Hematopoietic multipotent progenitor cell treated with erythropoietin and hydrocortisone succinate and interleukin-3 and kit ligand, for 17 days (in vitro differentiated cells): ENCODE measurements at places on chromosomes 2 and 18.
A peak's percentile ranks its signal among the peaks of the same experiment; 100 is the strongest.

DNA sequence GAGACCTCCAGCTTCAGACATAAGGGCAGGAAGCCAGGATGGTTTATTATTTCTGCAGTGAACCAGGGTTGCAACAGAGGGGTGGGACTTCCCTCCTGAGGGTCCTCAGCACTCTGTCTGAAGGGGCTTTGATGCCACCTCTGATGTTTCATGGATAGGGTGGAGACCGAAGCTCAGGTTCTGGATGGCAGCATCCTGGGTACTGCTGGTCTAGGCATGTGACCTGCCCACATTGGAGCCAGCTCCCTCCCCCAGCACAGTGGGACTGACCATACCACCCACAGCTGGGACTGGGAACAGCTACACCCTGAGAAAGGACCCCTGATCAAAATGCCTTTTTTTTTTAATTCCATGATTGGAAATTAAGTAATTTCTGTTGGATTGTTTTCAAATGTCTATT, 355.2 kb downstream of the ZNF516 start:
- DNase-seq = no peak

DNA sequence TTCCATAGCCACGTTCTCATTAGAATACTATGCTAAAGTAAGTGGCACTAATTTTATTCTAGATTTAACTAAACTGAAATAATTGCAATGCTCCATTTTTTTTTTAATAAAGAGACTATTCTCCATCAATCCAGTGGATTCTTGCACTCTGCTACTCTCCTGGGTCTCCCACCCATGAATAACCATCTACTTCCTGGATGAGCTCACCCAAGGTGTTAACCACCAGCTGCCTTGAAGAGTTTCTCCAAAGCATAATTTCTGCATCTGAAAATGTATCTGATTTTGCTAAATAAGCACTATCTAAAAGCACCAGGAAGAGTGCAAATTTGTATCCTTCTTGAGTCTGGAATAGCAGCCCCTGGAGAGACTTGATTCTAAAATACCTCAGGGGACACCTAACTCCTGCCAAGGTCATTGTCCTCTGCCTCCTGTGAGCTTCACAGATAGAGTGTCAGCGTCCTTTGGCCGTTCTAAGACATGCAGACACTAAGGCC, 41.6 kb upstream of the SH3BP4 start:
- DNase-seq = no peak

GRCh38 chr18:7071600-7071999, 46.0 kb downstream of the LAMA1 start:
- no peak for DNase-seq

DNA sequence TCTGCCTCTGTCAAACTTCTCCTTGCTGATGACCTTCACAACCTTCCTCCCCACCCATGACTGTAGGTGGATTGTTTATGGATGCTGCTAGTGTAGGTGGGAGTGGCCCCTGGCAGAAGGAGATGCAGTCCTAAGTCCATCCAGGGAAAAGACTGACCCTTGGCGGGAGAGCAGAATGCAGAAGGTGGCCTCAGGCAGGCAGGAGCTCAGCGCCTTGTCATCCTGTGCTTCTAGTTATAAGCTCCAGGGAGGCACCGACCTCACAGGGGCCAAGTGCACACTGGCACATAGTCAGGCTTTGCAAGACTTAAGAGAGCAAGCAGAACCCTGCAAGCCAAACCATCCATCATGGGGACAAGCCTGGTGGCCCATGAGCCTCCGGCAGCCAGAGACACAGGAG, 74.4 kb downstream of the CAPN13 start:
- no peak for DNase-seq

- DNase-seq = peak; percentile 72
Observed at GRCh38 chr18:711657-712400, 601 bp downstream of the ENOSF1 start.

DNA sequence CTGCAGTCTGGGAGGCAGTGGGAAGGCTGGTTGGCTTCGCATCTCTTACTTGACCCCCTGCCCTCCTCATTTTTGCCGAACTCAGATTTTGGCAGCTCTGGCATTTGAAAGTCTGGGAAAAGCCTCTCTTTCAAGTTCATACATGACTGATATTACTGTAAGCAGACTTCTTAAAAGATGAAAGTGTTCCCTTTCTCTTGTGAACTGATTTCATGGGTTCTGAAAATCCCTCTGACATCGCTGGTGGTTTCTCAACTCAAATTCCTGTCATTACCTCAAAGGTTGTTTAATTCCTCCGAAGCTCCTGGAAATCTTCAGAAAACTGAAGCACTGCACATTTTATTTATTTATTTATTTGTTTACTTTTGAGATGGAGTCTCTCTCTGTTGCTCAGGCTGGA, 16.9 kb upstream of the SLC38A11 start:
- DNase-seq = no peak

- DNase-seq = no peak
Observed at GRCh38 chr18:58268849-58269248, 224.8 kb downstream of the NEDD4L start.

DNA sequence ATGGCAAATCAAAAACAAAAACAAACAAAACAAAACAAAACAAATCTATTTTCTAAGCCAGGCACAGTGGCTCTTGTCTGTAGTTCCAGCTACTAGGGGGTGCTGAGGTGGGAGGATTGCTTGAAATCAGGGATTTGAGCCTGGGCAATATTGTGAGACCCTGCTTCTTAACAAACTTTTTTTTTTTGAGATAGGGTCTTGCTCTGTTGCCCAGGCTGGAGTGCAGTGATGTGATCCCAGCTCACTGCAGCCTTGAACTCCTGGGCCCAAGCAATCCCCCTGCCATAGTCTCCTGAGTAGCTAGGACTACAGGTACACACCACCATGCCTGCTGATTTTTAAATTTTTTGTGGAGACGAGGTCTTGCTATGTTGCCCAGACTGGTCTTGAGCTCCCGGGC, 6.2 kb downstream of the HPCAL1 start:
- DNase-seq = no peak

- no peak for DNase-seq
Observed at GRCh38 chr2:8462280-8462679, 219.6 kb upstream of the ID2 start.

DNA sequence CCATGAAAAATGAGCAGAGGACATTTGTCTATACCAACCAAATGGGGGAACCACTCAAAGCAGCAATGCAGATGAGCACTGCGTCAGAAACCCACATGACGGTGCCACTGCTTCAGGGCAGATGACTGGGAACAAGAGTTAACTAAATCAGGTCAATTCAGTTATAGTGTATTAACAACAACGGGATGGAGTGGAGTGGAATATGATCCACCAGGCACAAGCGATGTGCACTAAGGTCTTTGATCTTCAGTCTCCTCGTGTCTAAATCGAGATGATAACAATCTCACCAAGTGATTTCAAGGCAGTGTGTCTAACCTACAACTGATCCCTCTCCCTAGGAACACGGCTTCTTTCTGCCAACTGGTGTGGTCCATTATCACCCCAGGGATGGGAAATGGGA, 269.0 kb downstream of the RAD51AP2 start:
- DNase-seq = no peak

GRCh38 chr2:5693287-5694201, 1.4 kb downstream of the SOX11 start:
- no peak for DNase-seq

DNA sequence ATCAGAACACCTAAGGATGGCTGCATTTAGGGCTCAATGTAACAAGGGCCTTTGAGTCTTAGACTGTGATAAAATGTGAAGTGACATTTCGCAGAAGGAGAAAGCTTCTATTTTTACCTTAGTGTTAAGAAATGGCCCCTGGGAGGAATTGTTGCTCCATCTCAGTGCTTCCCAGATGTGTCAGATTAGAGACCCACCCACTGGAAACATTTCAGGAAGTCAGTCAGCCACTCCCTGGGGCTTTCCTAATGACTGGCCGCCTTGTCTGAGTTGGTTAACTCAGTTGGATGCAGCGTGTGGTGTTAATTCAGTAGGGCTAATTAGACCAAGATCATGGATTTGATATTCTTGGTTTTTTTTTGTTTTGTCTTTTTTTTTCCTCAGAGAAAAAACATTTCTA, 355.9 kb downstream of the PIK3C3 start:
- DNase-seq = no peak

GRCh38 chr2:138507267-138507666, 5.7 kb downstream of the SPOPL start:
- no peak for DNase-seq

DNA sequence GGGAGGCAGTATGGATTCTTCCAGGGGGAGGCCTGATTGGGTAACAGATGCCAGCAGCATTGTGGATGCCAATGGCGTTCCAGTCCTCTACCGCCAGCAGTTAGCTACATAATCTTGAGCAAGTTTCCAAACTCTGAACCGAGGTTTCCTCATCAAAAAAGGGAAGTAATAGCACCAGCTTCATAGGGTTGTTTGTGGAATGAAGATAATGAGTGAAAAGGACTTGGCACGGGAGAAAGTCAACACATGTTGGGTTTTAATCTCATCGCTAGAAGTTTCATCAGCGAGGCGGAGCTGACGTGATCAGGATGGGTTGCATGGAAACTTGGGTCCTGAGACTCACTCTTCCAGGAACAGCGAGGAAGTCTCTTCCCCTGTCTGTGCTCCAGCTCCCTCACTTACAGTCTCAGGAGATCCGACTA, 266.7 kb downstream of the SH3BP4 start:
- no peak for DNase-seq

GRCh38 chr2:111243295-111243694, 122.6 kb downstream of the BCL2L11 start:
- no peak for DNase-seq
